ENCODE measurements at places on chromosomes 16 and 17.

DNA sequence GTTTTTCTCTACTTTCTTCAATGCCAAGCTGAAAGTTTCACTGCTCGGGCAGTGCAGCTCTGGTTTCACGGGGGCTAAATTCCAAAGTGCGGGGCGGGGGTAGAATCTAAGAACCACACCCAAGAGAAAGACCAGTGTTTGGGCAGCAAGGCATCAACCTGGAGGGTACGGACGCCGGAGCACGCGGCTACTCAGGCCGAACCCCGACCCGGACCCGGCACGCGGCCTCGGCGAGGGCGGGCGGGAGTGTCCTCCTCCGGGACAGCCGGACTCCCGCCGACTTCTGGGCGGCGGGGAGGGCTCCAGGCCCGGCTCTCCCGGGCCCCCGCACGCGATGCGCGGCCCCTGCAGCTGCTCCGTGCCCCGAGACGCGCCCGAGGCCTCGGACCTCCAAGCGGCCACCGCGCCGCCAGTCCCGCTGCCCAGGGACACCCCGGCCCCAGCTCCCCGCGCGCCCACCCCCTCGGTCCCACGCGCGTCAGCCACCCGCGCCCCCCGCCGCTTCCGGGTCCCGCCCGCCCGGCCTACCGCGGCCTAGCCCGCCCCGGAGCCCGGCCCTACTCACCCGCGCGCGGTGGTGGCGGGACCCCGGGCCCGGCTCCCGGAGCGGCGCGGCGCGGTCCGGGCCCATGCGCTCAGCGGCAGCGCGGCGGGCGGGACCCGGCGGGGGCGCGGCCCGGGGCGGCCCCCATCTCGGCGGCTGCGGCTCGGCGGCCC is 561 bp downstream of the AXIN1 start:
- no peak for DNase-seq

- DNase-seq = no peak
Measured at GRCh38 chr16:87968541-87968940, 17.3 kb downstream of the BANP start.

DNA sequence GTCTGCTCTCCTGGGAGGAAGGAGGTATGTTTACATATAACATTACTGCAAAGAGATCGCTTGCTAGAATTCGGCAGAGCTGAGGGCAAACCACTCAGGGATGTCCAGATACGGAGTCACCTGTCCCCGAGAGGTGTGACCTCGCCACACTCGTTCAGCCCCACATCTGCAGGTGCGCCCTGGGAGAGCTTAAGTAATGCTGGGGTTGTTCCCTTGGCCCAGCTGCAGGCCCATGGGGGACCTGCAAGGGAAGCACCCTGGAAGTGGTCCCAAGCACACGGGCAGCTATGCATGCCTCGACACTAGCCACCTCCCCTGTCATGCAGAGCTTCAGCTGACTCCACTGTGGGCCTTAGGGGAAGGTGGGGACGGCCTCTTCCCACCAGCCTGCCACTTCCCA is 22.2 kb downstream of the USP22 start:
- DNase-seq = no peak

GRCh38 chr17:29378500-29378899 is 11.7 kb upstream of the TAOK1 start:
- no peak for DNase-seq

DNA sequence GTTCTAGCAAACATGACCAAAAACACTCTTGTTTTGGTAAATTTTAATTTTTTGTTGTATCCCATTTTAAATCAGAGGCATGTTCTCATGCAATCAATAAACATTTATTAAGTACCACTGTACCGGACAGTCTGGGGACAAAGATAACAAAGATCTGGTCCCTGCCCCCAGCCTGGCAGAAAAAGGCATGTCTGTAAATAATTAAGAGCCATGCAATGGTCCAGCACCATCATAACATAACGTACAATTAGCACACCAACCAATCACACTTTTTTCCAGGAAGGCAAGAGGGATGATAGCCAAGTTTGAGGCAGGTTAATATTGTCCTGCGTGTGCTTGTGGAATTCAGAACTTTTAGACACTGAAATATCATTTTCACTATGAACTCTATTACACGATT is 3.5 kb downstream of the KCNJ16 start:
- no peak for DNase-seq

DNA sequence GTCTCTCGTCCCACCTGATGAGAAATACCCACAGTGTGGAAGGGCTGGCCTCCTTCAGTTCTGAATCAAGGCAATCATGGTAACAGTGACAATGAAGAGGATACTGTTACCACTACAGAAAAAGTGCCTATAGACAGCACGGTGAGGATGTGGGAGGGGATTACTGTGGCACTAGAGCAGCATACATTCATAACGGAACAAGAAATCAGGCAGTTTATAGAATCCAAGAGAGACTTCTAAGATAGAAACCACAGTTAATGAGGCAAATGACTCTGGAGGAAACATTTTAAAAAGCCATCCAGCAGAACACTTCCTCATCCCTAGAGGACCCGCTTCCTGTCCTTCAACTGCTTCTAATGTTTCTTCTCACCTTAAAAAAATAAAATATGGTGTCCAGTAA is 2.7 kb downstream of the RUSF1 start:
- DNase-seq = no peak

DNA sequence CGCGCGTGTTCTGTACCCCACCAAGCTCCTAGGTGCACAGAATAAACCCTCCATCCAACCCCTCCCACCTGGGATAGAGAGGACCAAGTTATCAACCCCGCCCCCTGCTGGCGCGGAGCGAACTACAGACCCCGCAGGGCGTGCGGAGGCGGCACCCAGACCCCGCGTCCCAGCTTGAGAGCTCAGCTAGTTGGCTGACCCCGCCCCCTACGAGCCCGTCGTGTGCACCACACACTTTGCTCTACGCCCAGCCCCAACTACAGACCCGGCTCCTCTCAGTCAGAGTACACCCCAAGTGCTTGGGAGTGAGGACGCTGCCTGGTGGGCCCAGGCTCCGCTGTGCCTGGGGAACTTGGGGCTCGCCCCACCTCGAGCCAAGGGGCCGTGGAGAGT is 1.5 kb downstream of the GRIN2A start:
- no peak for DNase-seq

DNA sequence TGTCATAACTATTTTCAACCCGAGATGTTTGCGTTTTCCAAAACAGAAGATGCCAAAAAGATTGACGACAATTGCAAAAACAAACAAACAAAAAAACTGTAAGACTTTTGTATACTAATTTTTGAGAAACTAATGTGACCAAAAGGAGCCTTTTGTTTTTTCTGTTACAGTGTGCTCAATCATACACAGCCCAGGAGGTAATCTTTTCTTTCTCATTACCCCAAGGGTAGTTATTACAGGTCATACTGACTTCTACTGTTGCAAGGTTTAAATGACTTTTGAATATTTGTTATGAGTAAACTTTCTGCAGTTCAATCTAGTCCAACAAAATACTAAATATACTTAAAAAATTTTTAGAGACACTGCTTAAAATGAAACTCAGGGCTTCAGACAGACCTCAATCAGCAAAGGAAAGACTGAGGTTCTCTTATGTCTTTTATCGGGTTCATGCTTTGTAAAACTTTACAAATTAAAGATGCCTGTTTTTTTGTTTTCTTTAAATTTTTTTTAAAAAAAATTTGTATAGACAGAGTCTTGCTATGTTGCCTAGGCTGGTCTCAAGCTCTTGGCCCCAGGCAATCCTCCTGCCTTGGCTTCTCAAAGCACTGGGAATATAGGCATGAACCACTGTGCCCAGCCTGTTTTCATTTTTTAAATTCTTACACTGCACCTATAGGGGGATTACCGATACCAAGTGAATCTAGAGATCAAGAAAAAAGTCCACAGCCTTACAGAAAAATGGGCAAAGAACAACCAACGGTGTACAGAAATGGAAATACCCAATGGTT is 47.6 kb downstream of the SPOP start:
- no peak for DNase-seq
